Stimulated activated CD8-positive, alpha-beta memory T cell treated with anti-CD3 and anti-CD28 coated beads, Interleukin-4, amount 100 ng/mL, for 1 hour (primary cell): ENCODE measurements at places on chromosomes 12 and 14.

GRCh38 chr14:68898248-68899032 lies 80.7 kb downstream of the ACTN1 start:
- DNase-seq = no peak

- DNase-seq = no peak
These were observed 491.0 kb downstream of the SNAPC1 start for GRCh38 chr14:62253171-62253570.

DNA sequence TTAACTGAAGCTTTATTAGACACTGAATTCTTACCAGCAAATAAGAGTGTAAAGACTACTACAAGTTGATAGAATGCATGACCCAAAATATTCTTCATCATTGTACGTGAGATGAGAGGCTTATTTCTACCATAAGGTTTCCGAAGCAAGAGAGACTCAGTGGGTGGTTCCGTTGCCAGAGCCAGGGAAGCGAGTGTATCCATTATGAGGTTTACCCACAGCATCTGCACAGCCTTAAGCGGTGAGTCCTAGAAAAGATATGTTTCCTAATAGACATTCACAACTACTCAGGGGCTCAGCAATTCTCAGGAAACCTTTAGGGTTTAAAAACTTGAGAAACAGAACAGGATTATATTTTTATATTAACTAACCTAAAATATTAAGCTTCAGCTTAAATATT lies 77.8 kb upstream of the POC1B start:
- DNase-seq = no peak

- no peak for DNase-seq
These were observed 19.5 kb upstream of the CMKLR1 start for GRCh38 chr12:108358580-108358965.

DNA sequence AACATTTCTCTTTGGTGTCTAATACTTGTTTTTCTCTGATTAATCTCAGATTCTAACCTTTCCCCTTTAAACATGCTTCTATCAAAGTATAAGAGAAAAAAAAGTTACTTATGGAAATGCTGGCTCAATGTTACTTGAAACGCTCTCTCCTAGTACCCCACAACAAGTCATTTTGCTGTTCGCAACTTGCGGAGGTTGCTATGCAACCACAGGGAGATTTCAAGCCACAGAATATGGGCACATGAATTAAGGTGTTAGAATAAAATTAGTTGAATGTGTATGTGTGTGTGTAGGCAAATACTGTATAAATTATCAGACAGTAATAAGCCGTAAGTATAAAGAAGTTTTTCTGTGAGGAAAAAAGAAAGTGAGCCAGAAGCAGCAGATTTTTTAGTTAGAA lies 80.6 kb downstream of the CCDC59 start:
- no peak for DNase-seq

DNA sequence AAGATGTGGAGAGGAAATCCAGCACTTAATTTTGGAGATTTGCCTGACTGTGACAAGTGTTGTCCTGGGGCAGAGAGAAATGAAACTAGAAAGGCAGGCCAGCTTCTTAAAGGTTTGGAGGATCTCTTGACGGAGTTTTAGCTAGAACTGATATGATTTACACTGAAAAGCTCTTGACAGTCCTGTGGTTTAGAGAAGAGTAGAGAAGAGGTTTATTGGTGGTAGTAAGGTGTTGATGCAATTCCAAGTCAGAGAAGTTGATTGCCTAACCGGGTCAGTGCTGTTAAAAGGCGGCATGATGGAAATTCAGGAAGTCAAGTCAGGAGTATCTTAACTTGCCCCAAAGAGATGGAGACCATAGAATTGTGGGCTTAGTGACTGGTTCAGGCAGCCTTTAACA lies 89.0 kb upstream of the TRAF3 start:
- DNase-seq = no peak

DNA sequence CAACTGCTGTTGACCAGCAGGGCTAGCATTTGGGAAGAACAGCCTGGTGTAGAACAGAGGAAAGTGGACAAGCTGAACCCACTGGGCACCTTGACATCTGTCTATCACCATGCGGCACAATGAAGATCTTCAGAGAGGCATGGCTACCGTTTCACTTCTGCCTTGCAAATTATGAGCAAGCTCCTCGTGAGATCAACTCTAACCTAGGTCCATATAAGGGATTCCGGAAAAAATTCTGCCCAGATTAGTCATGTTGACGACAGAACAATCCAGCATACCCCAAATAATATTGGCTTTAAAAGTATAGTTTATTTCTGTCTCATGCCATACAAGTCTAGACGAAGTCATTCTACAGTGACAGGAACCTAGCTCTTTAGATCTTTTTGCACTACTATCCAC lies 91.6 kb upstream of the ATF7IP start:
- DNase-seq = no peak

- DNase-seq = no peak
These were observed 222.9 kb downstream of the DPY19L2 start for GRCh38 chr12:63445224-63445880.

DNA sequence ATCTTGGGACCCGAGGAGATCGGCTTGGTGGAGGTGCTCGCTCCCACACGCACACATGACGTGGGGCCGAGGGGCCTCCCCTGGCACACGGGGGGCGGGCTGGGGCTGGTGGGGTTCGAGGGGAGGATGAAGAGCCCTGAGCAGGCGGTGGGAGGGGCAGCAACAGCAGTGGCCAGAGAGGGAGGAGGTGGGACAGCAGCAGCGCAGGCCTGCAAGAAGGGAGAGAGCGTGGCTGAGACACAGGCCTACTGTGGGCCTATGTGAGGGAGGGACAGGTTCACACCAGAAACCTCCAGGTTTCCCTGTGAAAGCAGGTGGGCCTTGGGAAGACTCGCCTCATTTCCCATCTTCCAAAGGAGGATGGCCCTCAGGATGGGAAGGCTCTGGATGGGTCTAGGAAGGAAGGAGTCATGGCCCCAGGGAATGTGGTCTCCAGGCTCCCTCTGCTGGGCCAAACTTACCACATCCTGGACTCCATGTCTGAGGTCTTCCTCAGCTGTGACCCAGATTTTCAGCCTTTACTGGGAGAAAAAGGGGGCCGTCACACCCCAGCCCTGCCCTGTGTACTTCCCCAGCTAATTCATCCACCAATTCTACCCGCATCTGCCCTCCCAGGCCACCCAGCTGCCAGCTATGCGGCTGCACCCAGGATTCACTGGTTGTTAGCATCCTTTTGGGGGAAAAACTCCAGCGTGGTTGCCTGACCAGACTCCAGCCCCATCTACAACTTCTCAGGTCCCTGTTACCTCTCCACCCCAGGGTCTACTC lies 2.8 kb downstream of the PIANP start:
- DNase-seq = no peak

DNA sequence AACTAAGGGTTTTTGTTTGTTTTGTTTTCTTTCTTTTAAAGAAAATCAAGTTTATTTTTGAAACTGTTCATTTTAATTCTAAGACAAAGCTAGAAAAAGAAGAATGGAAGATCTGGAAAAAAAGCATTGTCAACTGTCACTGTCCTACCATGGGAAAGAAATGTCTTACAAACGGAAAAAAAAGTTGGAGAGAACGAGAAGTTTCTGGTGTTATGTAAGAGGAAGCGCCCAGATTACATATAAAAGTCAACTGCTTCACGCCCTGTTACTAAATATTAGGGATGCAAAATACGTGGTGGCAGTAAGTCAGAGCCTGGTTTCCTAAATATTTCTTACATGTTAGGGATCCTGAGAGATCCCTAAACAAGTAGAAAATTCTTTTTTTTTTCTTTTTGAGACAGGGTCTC lies 14.3 kb upstream of the FBXL14 start:
- DNase-seq = no peak
